Stimulated activated CD8-positive, alpha-beta memory T cell treated with anti-CD3 and anti-CD28 coated beads, Interleukin-2, amount 100 ng/mL, for 1 hour (primary cell): ENCODE measurements at places on chromosomes 13 and 19.

DNA sequence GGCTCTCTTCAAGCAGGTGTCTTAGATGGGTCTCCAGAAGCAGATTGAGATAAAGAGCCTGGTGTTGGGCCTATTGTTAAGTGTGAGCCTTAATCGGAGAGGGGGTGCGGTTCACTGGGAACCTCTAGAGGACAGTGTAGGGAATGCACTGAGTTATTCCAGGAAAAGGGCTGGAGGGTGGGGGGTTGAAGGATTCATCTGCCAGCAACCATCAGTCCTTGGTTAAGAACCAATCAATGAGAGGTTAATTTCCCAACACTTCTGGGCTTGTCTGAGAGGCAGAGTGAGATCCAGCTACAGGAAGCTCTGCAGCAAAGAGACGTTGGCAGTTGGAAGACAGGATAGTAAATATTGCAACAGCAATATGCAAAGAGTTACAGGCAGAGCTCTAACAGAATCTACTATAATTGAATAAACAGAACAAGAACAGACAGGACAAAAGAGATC, 28.7 kb downstream of the CYP4F2 start:
- no peak for DNase-seq

- no peak for DNase-seq
These were observed 298.6 kb downstream of the DCLK1 start for GRCh38 chr13:35832551-35832950.

GRCh38 chr13:37460166-37460565, 138.4 kb downstream of the POSTN start:
- DNase-seq = no peak

DNA sequence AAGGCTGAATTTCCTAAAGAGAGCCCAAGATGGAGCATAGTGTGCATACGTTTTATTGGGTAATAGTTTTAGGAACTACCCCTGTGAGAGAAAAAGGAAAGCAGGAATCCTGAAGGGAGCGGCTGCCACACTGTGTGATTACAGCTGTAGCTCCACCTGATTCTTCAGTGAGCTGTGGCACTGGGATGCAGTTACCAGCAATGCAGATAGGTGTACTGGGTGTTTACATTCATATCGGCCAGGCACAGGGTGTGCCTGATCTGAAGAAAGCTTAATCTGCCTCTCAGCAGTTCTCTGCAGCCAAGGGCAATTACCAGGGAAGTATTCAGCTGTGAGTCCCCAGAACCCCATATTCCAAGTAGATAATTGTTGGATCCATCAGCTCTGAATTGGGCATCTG, 1541.8 kb downstream of the EFNB2 start:
- DNase-seq = no peak

- DNase-seq = no peak
These were observed 21.1 kb downstream of the SYDE1 start for GRCh38 chr19:15128162-15128770.

GRCh38 chr19:38736413-38737280, 7.6 kb downstream of the CAPN12 start:
- no peak for DNase-seq

- DNase-seq = peak; percentile 78
These were observed at the start of gene ZNF91 for GRCh38 chr19:23395041-23395721. ZNF91 (minus strand) TSS chr19:23395471; CDS start chr19:23395354, 117 bp downstream.

GRCh38 chr13:36143738-36144137, 12.6 kb upstream of the DCLK1 start:
- no peak for DNase-seq

DNA sequence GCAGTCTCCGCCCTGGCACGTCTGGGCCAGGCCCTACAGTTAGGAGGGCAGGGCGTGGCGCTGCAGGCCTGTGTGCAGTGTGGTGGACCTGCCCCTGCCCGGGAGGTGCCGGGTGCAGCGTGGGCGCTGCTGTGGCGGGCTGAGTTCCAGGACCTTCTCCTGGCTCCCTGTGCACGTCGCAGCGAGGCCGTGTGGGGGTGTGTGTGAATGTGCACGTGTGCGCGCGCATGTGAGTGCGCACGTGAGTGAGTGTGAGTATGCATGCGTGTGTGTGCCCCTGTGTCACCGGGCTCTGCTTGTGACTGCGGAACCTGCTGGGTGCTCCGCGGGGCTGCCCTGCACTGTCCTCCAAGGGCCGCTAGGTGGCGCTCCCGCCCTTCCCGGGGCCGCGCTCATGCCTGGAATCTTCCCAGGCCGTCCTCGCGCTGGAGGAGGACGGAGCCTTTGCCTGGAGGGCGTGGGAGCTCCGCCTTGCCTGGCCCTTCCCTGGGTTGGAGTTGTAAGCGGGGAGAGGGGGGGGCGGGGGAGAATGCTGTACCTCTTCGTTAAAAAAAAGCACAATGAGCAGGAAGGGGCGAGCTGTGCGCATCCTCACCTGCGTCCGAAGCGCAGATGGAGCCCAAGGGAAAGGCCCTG, 79.3 kb downstream of the KDM4B start:
- peak; percentile 30 for DNase-seq

- no peak for DNase-seq
These were observed 80.9 kb upstream of the SHISA2 start for GRCh38 chr13:26132756-26133155.

DNA sequence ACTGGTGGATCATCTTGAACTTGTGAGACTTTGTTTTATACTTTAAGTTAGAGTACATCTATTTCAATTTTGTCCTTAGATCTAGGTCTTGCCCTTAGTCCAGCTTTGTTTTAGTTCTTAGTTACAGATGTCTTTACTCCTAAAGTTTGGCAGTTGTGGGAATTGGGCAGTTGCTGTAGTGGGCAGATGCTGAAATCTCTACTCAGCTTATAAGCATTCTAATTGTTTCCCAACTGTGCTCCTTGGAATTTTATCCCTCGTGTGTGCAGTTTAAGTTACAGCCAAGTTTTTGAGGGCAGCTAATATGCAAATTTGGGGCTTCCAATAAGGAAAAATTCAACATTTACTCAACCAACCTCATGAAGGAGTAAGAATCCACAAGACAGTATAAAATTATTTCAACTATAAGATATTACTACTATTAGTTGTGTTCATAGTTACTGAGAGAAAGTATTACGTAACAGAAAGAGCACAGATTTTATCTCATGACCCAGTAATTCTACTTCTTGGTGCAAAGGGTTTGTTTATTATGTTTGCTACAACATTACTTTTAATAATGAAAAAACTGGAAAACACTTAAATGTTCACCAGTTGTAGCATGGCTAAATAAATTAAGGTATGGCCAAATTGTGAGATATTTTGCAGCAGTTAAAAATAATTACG, 32.9 kb downstream of the CCDC122 start:
- DNase-seq = no peak

DNA sequence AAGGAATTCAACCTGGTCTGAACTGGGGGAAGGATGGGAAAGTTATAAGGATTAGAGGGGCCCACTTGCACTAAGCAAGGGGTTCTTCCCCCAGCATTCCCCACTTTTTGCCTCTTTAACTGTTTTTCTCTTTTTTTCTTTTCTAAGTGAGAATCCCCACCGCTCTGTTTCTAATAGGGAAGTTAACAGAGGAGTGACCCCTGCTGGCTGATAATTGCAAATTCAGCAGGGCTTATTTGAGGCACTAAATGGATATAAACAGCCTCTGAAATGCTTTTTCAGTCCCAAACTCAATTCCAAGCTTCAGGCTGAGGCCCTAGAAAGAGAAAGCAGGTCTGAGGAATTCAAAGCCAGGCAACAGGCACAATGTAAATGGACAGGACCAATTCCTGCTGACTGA, 38.2 kb upstream of the CEACAM21 start:
- DNase-seq = no peak

- no peak for DNase-seq
These were observed 4.0 kb downstream of the CEBPA start for GRCh38 chr19:33298146-33298911.

DNA sequence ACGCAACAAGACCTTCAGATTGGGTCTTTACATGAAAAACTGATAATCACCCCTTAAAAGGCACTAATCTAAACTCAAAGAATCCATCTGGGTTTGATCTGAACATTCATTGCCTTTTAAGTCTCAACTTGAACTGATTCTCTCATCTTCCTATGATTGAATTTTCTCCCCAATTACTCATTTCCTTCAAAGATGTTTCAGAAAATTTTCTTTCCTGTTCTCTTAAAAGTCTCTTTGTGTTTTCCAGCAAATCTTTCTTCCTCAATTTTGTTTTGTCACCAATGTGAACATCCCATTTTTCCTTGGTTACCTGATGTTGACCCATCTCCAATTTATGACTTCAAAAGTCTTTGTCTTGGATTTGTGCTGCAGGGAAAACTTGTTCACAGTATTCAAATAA, 234.3 kb downstream of the DACH1 start:
- no peak for DNase-seq

- no peak for DNase-seq
These were observed 553 bp downstream of the NAPA start for GRCh38 chr19:47514151-47514868.
